ENCODE measurements at places on chromosomes 6 and 20.
A peak's percentile ranks its signal among the peaks of the same experiment; 100 is the strongest.

DNA sequence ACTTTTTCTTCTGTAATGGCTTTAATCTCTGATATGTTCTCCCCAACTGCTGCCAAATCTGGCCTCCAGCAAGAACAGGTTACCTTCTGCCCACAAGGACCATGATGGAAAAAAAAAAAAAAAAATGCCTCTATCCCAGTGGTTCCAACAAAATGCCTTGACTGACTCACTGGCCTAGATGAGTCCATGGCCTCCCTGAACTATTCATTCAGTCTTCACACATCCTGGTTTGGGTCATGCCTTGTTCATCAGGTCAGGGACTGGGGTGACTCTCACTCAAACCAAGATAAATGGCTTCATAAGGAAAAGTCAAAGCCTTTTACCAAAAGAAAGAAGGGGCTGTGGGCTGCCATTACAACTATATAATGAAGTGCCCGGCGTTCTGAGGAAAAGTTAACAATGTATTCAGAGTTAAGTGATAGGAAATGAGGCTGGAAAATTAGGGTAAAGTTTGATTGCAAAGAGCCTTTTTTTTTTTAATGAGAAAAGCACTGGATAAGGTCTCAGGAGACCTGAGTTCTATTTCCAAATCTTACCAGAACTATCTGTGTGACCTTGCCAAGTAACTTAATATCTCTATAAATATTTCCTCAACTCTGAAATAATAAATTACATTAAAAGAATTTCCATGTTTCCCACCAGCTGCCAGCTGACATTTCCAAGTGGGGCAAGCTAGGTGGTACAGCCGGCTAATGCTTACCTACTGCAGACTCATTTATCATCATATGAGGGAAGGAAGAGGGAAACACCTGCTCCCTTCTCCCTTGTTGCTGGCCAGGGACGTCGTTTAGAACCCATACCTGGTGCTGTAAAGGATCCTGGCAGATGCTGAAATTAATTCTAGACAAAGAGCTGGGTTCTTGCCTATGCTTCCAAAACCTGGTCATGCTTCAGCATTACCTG lies 380.0 kb upstream of the MARCKS start:
- no peak for DNase-seq

GRCh38 chr6:119880840-119881239 lies 531.3 kb upstream of the MAN1A1 start:
- DNase-seq: no peak

DNA sequence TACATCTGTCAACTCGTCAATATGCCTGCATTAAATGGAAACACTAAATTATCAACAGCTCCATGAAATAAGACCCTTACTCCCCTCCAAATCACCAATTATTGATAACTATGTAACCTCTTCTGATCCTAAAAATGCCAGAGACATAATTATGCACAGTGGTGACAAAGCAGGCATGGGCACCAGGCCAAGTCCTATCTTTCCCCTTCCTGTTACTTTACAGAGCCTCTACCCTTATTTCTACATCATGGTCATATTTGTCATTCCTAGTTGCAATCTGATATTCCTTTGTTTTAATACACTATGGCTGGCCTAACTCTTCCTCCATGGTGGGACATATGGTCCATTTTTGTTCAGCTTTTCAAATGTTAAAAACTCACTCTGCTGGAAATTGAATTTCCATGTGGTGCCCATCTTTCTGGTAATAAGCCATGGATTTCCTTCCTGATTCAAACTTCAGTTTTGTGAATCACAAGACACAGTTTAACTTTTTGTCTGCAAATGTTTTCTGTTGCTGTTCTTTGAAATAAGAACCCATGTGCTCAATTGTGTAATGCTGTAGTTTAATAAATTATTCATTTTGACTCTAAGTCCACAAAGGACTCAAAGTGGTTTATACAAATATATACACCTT lies 41.8 kb upstream of the ARFGEF2 start:
- DNase-seq: no peak

DNA sequence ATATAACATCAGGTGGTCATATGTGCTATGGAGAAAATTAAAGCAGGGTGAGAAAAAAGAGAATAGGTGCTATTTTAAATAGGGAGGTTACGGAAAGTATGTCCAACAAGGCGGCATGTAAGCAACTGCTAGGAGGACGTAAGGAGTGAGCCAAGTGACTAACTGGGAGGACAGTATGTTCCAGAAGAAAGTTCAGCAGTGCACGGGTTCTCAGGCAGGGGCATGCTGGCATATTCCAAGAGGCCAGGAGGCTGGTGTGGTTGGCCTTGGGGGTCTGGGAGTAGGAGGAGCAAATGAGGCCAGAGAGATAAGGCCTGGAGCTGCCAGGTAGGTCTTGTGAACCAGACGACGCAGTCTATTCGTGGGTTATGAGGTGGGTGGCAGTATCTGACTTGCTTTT lies 112.4 kb downstream of the ARMC2 start:
- no peak for DNase-seq

GRCh38 chr6:83847179-83847578 lies 6.0 kb upstream of the RIPPLY2 start:
- DNase-seq: no peak

GRCh38 chr6:31597006-31597405 lies 4.2 kb upstream of the NCR3 start:
- peak; percentile 76 for DNase-seq

- DNase-seq: peak; percentile 77
These were observed at the start of gene C6orf47 for GRCh38 chr6:31660381-31661261. TSS of gene C6orf47 (minus strand) at chr6:31660778. CDS start at chr6:31659947, 831 bp downstream.

- DNase-seq: no peak
These were observed 2.6 kb upstream of the TFAP2C start for GRCh38 chr20:56626367-56627121.

All from Kasumi-1 (cell line).